ENCODE measurements at places on chromosomes 13 and 19.

GRCh38 chr19:12126707-12127106 lies 13.4 kb downstream of the ZNF20 start:
- no peak for DNase-seq

GRCh38 chr13:41833831-41834230 lies 127.1 kb downstream of the VWA8 start:
- DNase-seq = no peak

GRCh38 chr13:113138792-113139551 lies 16.4 kb downstream of the F10 start:
- DNase-seq = peak; percentile 4

DNA sequence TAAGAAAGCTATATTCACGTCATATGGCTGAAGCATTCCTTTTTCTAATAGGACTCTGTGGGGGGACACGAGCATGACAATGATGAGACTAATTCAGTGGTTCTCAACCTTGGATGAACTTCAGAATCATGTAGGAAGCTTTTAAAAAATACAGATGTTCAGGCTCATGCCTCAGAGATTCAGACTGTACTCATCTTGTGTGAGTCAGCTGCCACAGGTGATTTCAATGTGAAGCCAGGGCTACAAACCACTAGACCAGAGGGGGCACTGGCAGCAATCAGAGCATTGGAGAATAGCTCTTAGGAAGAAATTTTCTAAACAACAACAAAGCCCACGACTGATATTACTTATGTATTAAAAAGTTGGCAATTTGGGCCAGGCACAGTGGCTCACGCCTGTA lies 91.7 kb downstream of the SERP2 start:
- DNase-seq = no peak

DNA sequence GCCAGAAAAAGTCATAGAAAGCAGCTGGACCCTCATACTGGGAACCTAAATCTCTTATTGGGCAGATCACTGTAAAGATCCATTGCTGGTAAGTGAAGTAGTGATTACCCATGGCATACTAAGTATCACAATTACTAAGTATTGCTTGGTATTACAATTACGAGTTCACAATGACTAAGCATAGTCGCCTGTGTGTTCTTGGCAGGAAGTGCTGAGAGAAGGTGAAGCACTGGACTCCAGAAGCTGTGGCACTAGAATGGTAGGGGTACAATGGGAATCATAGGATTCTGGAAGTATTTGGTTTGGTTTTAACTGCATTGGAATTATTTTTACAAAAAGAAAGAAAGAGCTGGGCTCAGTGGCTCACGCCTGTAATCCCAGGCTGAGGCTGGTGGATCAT lies 20.3 kb downstream of the LGALS16 start:
- no peak for DNase-seq

- DNase-seq = no peak
Measured at GRCh38 chr13:98274921-98275487, 97.9 kb upstream of the RNF113B start.

DNA sequence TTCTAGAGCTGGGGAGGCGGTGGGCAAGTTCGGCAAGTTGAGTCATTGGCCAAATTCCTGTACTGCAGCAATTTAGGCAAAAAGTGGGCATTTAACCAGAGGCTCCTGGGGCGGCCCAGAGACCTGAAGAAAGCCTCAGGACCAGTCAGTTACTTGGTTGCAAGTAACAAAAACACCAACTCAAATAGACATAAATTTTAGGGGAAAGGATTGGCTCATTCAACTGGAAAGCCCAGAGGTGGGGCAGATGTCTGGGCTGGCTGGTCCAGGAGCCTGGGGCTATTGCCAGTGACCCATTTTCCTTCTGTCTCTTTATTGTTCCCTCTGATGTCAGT lies 97.1 kb downstream of the SIPA1L3 start:
- no peak for DNase-seq

GRCh38 chr13:87131611-87132010 lies 539.6 kb upstream of the SLITRK5 start:
- no peak for DNase-seq

Measured in Right ventricle myocardium inferior (tissue), 1 donor.